ENCODE measurements at places on chromosomes 16 and 17.

DNA sequence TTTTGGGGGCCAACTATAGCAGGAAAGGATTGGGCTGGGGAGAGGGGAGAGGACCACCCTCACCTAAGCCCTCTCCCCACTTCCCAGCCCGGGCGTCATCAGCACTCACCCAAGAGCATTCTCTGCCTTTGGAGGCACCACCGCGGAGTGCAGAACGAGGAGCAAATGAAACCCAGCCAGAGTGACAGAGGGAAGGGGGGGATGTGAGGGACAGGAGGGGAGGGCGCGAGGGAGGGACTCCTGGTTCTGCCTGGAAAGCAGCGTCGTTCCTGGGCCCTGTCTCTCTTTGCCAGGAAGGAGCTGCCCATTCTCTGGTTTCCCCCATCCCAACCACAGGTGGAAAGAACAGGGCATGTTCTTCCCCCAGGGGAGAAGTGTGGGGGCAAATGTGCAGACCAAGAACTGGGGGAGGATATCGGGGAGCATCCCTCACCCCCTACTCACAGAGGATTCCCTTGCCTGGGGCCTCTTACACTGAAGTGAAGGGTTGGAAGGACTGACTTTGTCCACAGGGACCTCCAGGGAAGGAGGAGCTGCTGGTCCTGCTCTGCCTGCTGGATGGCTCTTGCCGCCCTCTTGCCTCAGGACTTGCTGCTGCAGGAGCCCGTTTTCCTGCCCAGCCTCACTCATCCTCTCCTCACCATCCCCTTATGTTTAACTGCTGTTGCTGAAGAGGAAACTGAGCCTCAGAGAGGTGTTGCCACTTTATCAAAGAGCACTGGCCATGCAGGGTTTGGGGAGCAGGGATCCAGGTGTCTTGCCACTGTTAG lies 3.5 kb upstream of the C17orf113 start:
- no peak for DNase-seq

DNA sequence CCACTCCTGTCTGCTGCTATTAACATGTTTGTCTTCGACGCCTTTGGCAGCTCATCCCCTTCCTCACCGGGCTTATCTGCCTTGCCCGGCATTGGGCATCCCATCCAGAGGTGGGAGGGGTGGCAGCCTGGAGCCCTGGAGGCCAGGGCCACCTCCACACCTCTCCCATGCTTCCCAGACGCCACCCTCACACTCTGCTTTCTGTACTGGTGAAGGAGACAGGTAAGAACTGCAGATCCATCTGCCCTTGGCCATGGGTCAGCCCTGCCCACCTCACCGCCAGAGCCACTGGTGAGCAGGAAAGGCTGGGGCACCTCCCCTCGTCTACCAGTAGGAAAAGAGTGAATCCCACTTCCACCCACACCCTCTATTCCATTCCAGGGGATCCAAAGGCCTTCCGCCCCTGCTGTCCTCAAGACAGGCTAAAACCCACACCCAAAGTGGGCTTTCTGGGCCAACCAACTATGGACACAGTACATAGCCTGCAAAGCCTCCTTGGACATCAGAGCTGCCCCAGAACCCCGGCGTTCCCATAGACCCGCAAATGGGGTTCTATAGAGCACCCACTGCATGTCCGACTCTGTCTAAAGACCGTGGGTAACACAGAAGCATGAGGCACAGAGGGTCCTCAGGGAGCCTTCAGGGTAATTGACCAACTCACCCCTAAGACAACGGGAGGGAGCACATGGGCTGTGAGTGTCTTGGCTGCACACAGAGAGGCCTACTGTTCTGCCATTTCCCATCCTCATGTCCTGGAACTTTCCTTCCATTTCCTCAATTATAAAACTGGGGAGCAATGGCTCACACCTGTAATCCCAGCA lies 23.4 kb upstream of the RBFOX3 start:
- DNase-seq: no peak

DNA sequence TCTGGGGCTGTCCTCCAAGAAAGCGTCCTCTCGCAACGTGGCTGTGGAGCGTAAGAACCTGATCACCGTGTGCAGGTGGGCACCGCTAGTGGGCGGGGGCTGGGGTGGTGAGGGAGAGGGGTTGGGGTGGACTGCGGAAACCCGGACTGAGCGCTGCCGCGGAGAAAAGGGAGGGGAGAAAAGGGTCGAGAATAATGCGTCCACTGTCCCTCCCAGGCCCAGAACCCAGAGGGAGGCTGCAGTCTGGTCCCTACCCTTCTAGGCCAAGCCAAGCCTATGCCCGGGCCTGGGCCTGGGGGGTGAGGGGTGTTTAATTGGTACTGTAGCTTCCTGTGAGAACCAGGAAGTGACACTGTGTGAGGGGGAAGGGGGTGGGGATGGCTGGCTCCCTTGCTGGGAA lies 464 bp downstream of the RUNDC3A start:
- DNase-seq: no peak

GRCh38 chr17:66348584-66349165 lies 46.3 kb downstream of the PRKCA start:
- DNase-seq: no peak

DNA sequence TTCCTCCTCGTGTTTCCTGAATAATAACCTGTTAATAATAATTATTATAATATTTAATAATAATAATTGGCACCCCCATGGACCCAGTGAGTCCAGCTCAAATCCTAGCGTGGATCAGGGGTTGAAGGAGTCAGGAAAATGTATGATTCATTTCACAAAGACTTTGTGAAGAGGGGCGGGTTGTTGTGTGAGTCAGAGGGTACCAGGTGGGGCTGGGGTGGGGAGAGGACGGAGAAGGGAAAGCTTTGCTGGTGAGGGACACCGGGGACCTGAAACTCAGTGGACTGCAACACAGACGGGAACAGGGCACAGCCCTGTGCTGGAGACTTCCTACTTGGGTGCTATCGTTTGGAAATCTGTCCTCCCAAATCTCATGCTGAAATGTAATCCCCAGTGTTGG lies 3.1 kb upstream of the ADORA2B start:
- no peak for DNase-seq

GRCh38 chr17:33973491-33973890 lies 281.6 kb upstream of the CCL2 start:
- no peak for DNase-seq

GRCh38 chr17:39305978-39306377 lies 80.2 kb upstream of the STAC2 start:
- no peak for DNase-seq

GRCh38 chr17:58120195-58120822 lies 27.9 kb upstream of the OR4D1 start:
- DNase-seq: peak; percentile 83

All from left kidney (tissue), 8 donors.